ENCODE measurements at places on chromosomes 6 and 20.

DNA sequence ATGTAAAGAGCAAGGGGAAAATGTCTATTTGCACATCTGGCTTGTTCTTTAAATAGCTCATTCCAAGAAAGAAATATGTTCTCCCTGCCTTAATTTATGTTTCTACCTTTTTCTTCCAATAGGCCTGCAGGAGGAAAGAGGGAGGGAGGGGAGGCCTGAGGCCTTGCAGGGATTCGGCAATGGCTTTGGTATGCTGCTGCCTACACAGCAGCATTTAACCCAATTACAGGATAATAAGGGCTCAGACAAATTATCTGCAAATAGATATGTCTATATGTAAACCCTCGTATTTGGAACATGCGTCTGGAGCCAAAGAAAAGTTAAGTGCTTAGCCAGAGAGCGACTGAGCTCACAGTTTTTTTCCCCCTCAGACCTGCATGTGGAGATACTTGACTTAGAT, 277.2 kb downstream of the CDC5L start:
- DNase-seq = no peak

- DNase-seq = no peak
Measured at GRCh38 chr6:30844118-30844535, 40.2 kb upstream of the DDR1 start.

DNA sequence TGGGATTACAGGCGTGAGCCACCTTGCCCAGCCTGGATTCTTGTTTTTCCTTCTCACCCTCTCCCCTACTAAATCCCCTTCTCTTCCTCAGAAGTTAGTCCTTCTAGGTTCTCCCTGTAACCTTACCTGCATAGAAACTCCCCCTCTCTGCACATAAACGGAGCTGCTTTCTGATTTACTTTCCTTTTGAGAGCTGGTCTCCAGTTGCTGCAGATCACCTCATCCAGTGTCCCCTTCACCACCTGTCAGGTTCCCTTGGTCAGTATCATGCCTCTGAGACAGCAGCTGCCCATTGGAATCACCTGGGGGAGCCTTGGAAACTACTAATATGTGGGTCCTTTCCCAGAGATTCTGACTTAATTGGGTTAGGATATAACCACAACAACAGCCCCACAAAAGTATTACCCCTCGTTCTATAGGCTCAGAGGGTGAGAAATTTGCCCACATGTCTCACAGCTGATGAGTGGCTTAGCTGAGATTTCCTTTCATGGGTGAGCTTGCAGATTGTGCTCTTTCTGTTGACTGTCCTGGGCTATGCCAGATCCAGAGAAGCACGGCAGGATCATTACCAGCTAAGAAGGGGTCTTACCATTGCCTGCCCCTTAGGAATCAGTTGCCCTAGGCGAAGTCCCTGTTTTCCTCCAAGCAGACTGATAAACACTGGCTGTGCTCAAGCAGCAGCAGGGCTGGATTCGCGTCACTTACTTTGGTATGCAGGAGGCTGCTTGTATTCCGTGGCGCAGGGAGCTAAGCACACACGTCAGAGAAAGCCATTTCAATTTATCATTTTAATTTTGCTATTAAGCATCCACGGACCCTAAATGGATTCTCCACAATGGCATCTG, 51.3 kb downstream of the AKAP12 start:
- peak; percentile 43 for DNase-seq

- no peak for DNase-seq
Measured at GRCh38 chr20:36441027-36441414, 100.3 kb upstream of the MYL9 start.

GRCh38 chr6:30882759-30883684, 1.3 kb upstream of the DDR1 start:
- DNase-seq = peak; percentile 54

DNA sequence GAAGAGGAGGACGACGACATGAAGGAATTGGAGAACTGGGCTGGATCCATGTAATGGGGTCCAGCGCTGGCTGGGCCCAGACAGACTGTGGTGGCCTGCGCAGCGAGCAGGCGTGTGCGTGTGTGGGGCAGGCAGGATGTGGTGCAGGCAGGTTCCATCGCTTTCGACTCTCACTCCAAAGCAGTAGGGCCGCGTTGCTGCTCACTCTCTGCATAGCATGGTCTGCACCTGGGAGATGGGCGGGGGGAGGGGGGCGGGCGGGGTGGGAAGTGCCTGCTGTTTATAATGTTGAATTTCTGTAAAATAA, 42.3 kb downstream of the CHMP4B start:
- DNase-seq = no peak

- no peak for DNase-seq
Measured at GRCh38 chr6:158411998-158412397, 99.7 kb downstream of the TULP4 start.

DNA sequence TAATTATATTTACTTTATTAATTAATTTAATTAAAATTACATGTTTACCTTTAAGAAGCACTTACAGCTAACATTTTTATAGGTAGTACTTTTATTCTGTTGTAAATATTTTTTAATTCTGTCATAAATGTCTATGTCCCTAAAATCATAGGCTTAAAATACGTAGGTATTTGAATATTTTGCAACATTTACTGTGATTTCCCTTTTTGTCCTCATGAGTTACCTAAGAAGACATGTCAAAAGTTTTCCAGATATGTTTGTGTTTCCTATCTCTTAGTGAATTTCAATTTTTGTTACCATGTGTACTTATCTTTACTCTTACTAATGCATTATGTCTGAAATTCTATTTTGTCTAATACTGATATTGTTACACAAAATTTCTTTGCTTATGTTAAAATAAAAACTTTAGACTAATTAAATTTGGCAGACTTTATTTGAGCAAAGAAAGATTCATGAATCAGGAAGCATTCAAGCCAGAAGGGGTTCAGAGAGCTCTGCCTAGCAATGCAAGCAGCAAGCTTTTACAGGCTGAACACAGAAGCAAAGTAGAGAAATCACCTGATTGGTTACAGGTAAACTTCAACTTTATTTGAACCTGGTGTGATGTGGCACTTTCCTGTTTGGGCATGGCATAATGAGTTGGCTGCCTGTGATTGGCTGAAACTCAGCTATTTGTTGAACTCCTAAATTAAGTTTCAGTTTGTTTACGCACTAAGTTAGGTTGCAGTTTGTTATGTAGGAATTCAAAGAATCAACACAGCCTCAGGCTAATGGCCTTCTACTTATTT, 123.2 kb upstream of the TMEM170B start:
- no peak for DNase-seq

- DNase-seq = no peak
Measured at GRCh38 chr20:64193058-64193457, 28.8 kb downstream of the MYT1 start.

DNA sequence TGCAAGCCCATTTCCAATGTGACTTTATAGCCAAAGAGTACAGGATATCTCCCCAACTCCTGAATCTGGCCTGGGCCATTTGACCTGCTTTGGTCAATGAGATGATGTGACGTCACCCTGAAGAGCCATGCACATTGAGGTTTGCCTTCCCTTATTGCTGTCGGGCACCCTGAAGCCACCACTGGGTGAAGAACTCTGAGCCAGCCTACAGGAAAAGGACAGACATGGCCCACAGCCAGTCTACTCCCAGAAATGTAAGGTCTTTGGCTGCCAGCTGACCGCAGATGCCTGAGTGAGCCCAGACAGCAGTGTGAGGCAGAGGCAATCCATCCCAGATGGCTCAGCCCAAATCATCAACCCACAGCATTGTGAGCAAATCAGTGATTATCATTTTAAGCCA, 3.7 kb upstream of the SYNDIG1 start:
- no peak for DNase-seq

GRCh38 chr6:43125119-43125518, 46.0 kb upstream of the SRF start:
- DNase-seq = no peak

DNA sequence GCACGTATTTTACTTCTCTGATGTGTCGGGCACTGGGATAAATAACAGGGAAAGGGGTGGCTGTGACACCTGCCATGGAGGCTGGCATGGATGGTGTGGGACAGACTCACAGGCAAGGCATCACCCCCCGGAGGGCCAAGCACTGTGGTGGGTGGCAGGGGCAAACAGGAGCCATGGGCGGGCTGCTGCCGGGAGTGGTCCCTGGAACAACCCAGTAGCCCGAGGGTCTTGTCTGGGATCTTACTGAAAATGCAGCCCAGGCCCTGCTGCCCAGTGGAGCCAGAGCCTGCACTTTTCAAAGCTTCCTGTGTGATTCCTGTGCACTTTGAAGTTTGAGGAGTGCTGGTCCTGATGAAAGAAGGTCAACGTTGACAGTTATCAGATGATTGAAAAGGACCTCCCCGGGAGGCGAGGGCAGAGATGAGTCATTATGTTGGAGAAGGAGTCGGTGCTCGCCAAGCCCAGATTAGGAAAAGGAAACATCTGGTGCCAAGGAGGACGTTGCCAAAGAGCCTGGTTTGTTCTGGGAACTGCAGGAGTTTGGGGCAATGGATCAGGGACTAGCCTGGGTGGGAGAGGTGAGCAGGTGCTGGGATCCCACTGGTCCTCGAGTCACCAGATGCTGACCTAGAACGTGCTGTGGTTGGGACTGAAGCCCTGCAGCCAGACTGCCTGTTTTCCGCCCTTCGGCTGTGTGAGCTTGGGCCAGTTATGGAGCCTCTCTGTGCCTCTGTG, 130.0 kb upstream of the GGTLC1 start:
- DNase-seq = no peak
